ENCODE measurements at places on chromosomes 1 and 21. TPM values are rescaled to one million over a fixed set of nuclear protein-coding genes. Genes with fewer than 3 reads are reported as not detected.

HHIPL2 gene
- polyA plus RNA-seq, result 0.04 TPM

MX1 gene
- polyA plus RNA-seq, result 1.1 TPM

- no peak for DNase-seq
Observed at GRCh38 chr1:75129983-75130789, 4.0 kb upstream of the LHX8 start.

- no peak for DNase-seq
Observed at GRCh38 chr21:40967771-40968170, 120.8 kb upstream of the DSCAM start.

GRCh38 chr21:42641311-42642218 is 11.9 kb upstream of the PDE9A start:
- DNase-seq, result no peak

DNA sequence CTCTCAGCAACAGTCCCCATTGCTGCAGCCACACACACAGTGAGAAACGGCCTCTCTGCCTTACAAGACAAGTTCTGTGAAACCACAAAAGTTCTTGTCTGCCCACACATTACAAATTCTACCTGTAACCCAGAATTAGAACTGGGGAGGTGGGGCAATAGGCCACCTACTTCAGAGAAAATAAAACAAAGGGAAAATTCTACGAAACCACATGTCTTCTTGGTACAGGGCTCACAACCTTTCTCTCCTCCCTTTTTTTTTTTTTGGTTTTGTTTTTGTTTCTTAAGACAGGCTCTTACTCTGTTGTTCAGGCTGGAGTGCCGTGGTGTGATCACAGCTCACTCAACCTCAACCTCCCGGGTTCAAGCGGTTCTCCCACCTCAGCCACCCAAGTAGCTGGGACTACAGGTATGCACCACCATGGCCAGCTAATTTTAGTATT is 30.2 kb downstream of the LPAR3 start:
- DNase-seq, result no peak

DNA sequence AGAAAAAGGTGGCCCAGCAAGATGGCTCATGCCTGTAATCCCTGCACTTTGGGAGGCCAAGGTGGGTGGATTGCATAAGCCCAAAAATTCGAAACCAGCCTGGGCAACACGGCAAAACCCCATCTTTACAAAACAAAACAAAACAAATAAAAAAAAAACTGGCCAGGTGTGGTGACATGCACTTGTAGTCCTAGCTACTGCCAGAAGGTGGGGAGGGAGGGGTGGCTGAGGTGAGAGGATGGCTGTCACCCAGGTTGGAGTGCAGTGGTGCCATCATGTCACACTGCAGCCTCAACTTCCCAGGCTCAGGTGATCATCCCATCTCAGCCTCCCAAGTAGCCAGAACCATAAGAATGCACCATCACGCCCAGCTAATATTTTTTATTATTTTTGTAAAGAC is 22.8 kb downstream of the RERE start:
- DNase-seq, result no peak

DNA sequence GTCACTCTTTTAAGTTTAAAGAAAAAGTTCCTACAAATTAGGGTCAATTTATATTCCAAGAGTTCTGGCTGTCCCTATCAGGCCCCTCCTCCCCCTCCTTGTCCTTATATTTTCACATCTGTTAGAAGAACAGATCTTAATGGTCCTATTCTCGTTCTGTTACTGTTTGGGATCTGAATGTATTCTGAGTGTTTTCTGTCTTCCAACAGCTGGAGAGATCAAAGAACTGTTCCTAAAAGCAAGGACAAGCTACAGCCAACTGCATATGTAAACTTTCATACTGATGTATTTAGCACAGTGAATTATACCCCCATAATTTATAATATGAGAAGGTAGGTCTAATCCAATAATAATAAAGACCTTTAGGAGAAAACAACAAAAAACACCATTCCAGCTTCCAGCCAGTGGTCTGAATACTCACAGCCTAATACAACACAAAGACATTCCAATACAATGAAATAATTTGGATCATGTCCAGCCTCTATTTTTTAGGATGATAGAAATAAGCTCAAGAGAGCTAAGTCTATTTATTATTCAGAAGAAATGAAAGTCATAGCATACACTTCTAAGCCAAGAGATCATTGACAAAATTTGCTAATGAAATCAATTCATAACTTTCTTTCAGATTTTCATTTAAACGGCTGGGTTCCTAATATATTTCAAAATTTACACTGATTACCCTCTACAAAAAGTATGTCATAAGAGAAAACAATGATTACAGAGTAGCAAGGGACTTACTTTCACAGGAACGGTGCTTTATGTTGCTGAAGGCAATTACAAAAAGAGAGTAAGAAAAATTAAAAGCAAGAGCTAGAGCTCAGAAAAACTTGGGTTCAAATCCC is 25.3 kb downstream of the WLS start:
- DNase-seq, result no peak

- DNase-seq, result no peak
Observed at GRCh38 chr1:81912383-81912782, 111.6 kb downstream of the ADGRL2 start.

- DNase-seq, result no peak
Observed at GRCh38 chr1:76106719-76107235, 32.2 kb downstream of the ST6GALNAC3 start.

GRCh38 chr1:216499581-216500272 is 76.5 kb upstream of the USH2A start:
- DNase-seq, result no peak

KCNT2 gene
- 1.3 TPM for polyA plus RNA-seq

RORC gene
- polyA plus RNA-seq, result not detected

OPTC gene
- not detected for polyA plus RNA-seq

KHDC4 gene
- 34.9 TPM for polyA plus RNA-seq

LCE2B gene
- polyA plus RNA-seq, result not detected
